HEK293T (cell line): ENCODE measurements at places on chromosomes 16 and 17.
A peak's percentile ranks its signal among the peaks of the same experiment; 100 is the strongest.

DNA sequence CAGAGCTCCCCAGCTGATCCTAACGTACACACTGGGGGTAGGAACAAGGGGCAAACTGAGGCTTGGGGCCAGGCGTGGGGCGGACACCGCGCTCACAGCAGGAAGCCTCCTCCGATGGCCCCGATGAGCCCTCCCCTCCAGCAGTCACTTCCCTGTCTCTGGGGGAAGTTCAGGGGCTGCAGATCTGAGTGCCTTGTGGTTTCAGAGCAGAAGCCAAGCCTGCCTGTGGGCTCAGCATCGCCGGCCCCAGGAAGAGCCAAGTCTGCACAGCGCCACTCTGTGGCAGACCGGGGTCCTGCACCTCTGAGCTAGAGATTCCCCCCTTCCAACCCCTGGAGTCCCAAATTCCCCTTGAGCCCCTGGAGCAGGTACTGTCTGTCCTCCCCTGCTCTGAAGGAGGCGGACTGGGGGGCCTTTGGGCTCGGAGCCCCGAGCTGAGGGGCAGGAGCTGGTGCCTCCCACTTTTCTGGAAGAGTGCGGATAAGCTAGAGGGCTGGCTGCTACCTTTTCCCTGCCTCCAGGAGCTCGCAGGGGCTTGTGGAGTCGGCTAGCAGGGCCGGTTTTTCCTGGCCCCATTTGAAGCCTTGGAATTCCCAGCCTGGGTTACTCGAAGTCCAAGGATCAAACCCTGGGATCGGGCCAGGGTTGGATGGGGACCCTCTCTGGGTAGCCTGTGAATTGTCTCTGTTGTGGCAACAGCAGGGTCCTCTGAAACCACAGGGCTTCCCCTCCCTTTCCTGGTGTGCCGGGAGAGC, 2.9 kb downstream of the GSE1 start:
- DNase-seq: peak; percentile 84

- DNase-seq: no peak
Observed at GRCh38 chr16:7596308-7596707, 263.7 kb downstream of the RBFOX1 start.

DNA sequence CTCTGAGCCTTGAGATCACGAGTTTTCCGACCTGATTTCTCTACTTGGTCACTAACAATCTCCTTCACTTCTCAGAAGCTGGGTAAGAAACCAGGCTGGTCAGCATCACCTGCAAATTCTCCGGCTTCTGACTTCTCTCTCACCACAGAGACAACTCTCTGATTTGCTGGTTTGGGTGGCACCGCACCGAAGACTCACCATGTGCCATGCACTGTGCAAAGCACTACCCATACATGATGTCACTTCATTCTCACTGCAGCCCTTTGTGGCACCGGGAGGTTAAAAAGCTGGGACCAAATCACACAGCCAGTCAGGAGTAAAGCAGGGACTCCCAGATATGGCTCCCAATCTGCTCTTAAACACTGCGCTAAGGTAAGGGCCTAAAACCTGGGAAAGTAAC, 647 bp downstream of the VAC14 start:
- no peak for DNase-seq

DNA sequence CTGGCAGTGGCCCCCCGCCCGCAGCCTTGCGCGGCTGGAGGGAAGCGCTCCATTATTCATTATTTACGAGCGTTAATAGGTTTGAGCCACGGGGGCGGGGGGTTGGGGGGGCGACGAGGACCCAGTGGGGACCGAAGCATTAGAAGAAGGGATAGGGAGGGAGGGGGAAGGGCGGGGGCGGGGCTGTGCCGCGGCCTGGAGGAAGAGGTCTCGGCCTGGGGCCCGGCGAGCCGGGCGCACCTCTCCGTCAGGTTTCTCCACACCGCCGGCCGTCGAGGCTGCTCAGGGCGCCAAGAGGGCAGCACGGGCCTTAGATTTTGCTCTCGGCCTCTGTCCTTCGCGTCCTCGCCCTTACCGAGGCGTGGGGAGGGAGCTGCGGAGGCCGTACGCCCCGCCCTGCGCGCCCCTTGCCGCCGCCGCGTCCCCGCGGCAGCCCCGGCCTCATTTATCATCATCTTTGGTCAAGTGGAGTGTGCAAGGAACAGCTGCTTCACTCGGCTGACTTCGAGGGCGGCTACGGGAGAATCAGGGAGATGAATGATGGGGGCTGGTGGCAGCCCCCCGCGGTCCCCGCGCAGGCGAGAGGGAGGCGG, 54.2 kb downstream of the SREBF1 start:
- DNase-seq: peak; percentile 25

GRCh38 chr16:9850817-9851216, 331.4 kb downstream of the GRIN2A start:
- no peak for DNase-seq
